Uterus (tissue), 4 donors: ENCODE measurements at places on chromosomes 2 and 18. TPM values are rescaled to one million over a fixed set of nuclear protein-coding genes. Genes with fewer than 3 reads are reported as not detected.

Gene IL1F10
- not detected for total RNA-seq

Gene ABCG8
- total RNA-seq, result not detected

Gene POTEC
- total RNA-seq, result not detected

Gene NYAP2
- not detected for total RNA-seq

Gene IL36RN
- total RNA-seq, result not detected

Gene REV1
- total RNA-seq, result 90.0 TPM

DNA sequence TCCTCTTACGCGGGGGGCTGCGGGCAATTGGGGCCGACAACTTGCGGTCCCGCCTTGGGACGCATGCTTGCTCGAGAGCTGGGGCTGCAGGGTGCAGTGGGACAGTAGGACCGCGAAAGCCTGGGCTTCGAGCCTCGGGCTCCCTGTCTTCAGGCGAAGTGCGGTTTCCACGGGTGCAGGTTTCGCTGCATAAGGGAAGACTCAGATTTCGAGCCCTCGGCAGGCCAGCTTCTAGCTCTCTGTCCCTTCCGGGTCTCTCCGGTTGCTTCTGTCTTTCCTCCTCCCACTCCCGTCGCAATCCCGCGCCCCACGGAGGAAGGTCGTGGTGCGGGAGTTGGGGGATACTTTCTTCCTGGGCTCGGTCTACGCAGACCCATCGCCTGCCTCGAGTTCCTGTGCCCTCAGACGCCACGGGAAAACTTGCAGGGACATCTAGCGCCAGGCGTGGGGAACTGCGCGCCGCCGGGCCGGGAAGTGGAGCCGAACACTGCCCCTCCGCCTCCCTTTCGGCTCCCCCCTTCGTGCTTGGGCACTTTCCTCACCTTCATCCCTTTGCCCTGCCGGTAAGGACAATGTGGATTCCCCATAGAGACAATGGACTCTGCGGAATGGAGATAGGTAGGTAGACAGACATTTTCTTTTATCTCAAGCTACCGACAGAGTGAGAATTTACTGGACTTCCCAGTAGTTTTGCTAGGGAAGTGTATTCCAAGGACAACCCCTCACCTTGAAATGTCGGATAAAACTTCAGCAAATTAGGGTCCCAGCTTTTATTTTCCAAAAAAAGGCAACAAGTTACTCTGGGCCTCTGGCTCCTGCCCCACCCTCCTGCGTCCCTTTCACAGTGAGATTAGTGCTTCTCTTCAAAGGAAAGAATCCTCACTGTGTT is 4.2 kb upstream of the HOXD13 start:
- no peak overlapping the region for H3K27ac ChIP-seq
- H3K4me1 ChIP-seq, result peaks cover 10% of the 10 kb centered on the region
- no peaks in the 10 kb centered on the region for H3K36me3 ChIP-seq
- H3K27me3 ChIP-seq, result peaks cover 55% of the 10 kb centered on the region
- peak; percentile 51 for DNase-seq

GRCh38 chr18:5297597-5297996 is 2.1 kb upstream of the ZBTB14 start:
- no peaks in the 10 kb centered on the region for H3K4me1 ChIP-seq
- H3K27me3 ChIP-seq, result no peaks in the 10 kb centered on the region
- H3K36me3 ChIP-seq, result no peaks in the 10 kb centered on the region
- no peak for DNase-seq
- no peak overlapping the region for H3K27ac ChIP-seq
- no peak overlapping the region for H3K4me3 ChIP-seq

GRCh38 chr2:46778511-46778910 is 137.1 kb downstream of the MCFD2 start:
- H3K36me3 ChIP-seq, result no peaks in the 10 kb centered on the region
- no peak for DNase-seq
- H3K27me3 ChIP-seq, result no peaks in the 10 kb centered on the region
- H3K27ac ChIP-seq, result no peak overlapping the region

DNA sequence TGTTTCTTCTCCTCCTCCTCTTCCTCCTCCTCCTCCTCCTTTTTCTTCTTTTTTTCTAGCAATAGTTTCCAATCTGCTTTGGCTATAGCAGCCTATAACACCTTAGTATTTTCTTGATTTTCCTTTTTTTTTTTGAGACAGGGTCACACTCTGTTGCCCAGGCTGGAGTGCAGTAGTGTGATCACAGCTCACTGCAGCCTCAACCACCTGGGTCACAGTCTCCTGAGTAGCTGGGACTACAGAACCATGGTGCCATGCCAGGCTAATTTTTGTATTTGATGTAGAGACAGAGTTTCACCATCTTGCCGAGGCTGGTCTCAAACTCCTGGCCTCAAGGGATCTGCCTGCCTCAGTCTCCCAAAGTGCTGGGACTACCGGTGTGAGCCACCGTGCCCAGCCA is 10.7 kb upstream of the THNSL2 start:
- H3K27ac ChIP-seq, result no peak overlapping the region
- DNase-seq, result no peak

- no peaks in the 10 kb centered on the region for H3K36me3 ChIP-seq
- H3K4me3 ChIP-seq, result no peak overlapping the region
Measured at GRCh38 chr2:148922776-148923475, 47.9 kb downstream of the KIF5C start.

GRCh38 chr2:111626037-111626864 is 257.7 kb downstream of the ANAPC1 start:
- H3K27me3 ChIP-seq, result no peaks in the 10 kb centered on the region
- H3K27ac ChIP-seq, result no peak overlapping the region
- DNase-seq, result no peak
- H3K4me3 ChIP-seq, result no peak overlapping the region

DNA sequence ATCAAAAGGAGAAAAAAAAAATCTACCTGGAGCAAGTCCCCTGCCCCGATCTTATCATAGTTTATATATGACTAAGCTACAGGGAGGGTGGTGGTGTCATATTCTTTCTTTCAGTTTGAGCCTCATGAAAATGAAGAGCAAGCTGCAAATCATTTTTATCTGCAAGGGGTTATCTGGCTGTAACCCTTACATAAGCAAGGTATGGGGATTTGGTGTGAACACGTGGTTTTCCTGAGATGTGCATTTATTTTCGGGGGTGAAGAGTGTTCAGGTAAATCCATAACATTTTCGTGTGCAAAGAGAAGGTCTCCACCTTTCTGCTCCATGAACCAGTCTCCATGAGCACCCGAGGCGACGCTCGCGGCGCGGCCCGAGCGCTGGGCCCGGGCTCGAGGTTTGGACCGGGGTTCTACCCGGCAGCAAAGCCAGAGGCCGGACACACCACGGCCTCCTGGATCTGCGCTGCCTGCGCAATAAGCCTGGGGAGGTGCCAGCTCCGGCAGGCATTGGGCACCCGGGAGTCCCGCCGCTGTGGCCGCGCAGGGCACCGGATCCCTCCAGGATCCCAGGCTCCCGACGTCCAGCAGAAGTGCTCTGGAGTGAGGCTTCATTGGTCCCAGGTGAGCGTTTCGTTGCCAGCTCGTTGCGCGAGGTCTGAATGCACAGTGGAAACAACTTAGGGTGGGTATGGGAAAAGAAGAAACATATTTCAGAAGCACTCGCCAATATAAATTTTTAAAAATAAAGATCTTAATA is 36.1 kb upstream of the GPD2 start:
- H3K27ac ChIP-seq, result peak overlapping the region; percentile 99
- no peaks in the 10 kb centered on the region for H3K36me3 ChIP-seq
- no peaks in the 10 kb centered on the region for H3K4me1 ChIP-seq
- H3K4me3 ChIP-seq, result peak overlapping the region; percentile 50
- DNase-seq, result peak; percentile 78

- H3K27me3 ChIP-seq, result no peaks in the 10 kb centered on the region
- H3K36me3 ChIP-seq, result no peaks in the 10 kb centered on the region
- no peaks in the 10 kb centered on the region for H3K4me1 ChIP-seq
- no peak for DNase-seq
- no peak overlapping the region for H3K27ac ChIP-seq
Measured at GRCh38 chr2:6177811-6178210, 485.6 kb downstream of the SOX11 start.

GRCh38 chr2:178229927-178230326 is 35.6 kb downstream of the OSBPL6 start:
- DNase-seq, result no peak
- no peaks in the 10 kb centered on the region for H3K36me3 ChIP-seq
- no peak overlapping the region for H3K4me3 ChIP-seq
- no peaks in the 10 kb centered on the region for H3K27me3 ChIP-seq
- H3K4me1 ChIP-seq, result no peaks in the 10 kb centered on the region

GRCh38 chr18:53603276-53603675 is 621.2 kb downstream of the MBD2 start:
- H3K27ac ChIP-seq, result no peak overlapping the region
- no peaks in the 10 kb centered on the region for H3K4me1 ChIP-seq
- H3K27me3 ChIP-seq, result no peaks in the 10 kb centered on the region
- H3K4me3 ChIP-seq, result no peak overlapping the region

- no peaks in the 10 kb centered on the region for H3K36me3 ChIP-seq
- no peak overlapping the region for H3K4me3 ChIP-seq
- H3K27ac ChIP-seq, result no peak overlapping the region
- DNase-seq, result no peak
- H3K27me3 ChIP-seq, result no peaks in the 10 kb centered on the region
Measured at GRCh38 chr18:30094556-30094955, 948.0 kb downstream of the DSC3 start.

GRCh38 chr2:41791523-41791922 is 256.3 kb upstream of the PKDCC start:
- H3K4me1 ChIP-seq, result no peaks in the 10 kb centered on the region
- no peaks in the 10 kb centered on the region for H3K36me3 ChIP-seq
- H3K4me3 ChIP-seq, result no peak overlapping the region
- H3K27ac ChIP-seq, result no peak overlapping the region
- H3K27me3 ChIP-seq, result no peaks in the 10 kb centered on the region

DNA sequence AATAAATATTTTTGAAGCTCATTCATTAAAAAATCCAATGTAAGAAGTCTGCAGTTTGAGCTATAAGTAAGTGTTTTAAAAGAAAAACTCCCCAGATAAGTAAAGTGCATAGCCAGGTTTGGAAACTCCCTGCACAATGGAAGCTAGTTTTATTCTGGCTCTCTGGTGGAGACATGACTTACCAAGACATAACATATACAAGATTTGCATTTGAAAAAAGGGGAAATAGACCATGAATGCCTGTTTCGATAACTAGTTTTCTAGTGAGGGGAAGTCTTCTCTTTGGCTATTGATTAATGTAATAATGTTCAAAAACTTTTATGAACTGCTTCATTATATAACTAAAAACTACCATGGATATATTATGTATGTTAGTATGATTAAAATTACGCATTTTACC is 435.2 kb downstream of the ARHGAP15 start:
- H3K27me3 ChIP-seq, result no peaks in the 10 kb centered on the region
- no peak overlapping the region for H3K4me3 ChIP-seq
- H3K27ac ChIP-seq, result no peak overlapping the region
- no peak for DNase-seq
- H3K36me3 ChIP-seq, result no peaks in the 10 kb centered on the region

- H3K27me3 ChIP-seq, result no peaks in the 10 kb centered on the region
- H3K4me3 ChIP-seq, result no peak overlapping the region
- H3K27ac ChIP-seq, result no peak overlapping the region
- H3K4me1 ChIP-seq, result no peaks in the 10 kb centered on the region
- no peak for DNase-seq
Measured at GRCh38 chr2:4258563-4258962, 555.2 kb downstream of the DCDC2C start.

DNA sequence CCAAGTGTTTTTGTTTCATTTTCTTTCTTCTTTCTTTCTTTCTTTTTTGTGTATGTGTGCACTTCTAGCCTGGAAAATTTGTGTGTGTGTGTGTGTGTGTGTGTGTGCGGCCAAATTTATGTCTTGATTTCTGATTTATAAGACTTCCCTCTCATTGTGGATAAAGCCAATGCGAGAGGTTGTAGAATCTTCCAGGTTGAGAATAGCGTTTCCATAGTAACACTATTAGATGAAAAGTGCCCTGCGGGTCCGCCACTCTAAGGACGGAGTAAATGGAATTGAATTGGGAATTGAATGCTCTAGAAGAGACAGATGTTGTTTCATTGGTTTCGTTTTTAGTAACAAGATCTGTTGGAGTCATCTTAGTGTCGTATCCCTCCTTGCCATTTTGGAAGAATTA is 81.6 kb downstream of the MEIS1 start:
- H3K27me3 ChIP-seq, result no peaks in the 10 kb centered on the region
- H3K36me3 ChIP-seq, result no peaks in the 10 kb centered on the region
- H3K4me1 ChIP-seq, result peaks cover 5% of the 10 kb centered on the region
- H3K4me3 ChIP-seq, result no peak overlapping the region
- no peak for DNase-seq
- H3K27ac ChIP-seq, result no peak overlapping the region

GRCh38 chr2:240166191-240166590 is 25.7 kb upstream of the OTOS start:
- H3K36me3 ChIP-seq, result no peaks in the 10 kb centered on the region
- no peak for DNase-seq
- no peaks in the 10 kb centered on the region for H3K4me1 ChIP-seq
- no peaks in the 10 kb centered on the region for H3K27me3 ChIP-seq
- H3K4me3 ChIP-seq, result no peak overlapping the region

GRCh38 chr18:519019-519879 is 18.7 kb upstream of the COLEC12 start:
- DNase-seq, result peak; percentile 77
- H3K4me1 ChIP-seq, result no peaks in the 10 kb centered on the region
- no peaks in the 10 kb centered on the region for H3K36me3 ChIP-seq
- H3K27ac ChIP-seq, result peak overlapping the region; percentile 88
- H3K27me3 ChIP-seq, result no peaks in the 10 kb centered on the region

GRCh38 chr2:234967201-234967869 is 15.5 kb downstream of the SH3BP4 start:
- no peak overlapping the region for H3K27ac ChIP-seq
- H3K36me3 ChIP-seq, result no peaks in the 10 kb centered on the region
- H3K4me1 ChIP-seq, result peaks cover 7% of the 10 kb centered on the region
- DNase-seq, result peak; percentile 3

DNA sequence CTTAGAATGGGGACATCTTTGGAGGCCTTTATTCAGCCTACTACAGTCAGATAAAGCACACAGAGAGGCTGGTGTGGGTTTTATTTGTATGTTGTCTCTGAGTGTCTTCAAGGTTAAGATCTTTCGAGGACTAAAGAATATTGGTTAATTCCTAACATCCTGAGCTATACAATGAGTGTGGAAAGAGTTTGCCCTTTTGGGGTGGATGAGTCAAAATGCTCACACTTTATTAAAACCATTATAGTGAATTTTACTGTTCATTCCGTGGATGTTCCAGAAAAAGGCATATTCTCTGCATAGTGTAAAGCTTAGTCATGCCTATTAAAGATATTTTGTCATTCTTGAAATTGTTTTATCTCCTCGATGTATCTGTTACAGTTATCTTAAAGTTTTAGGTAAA is 29.1 kb upstream of the SLC38A11 start:
- no peak overlapping the region for H3K4me3 ChIP-seq
- no peaks in the 10 kb centered on the region for H3K36me3 ChIP-seq
- H3K4me1 ChIP-seq, result no peaks in the 10 kb centered on the region
